Karpas-422 (cell line): ENCODE measurements at places on chromosomes 13 and 19. TPM values are rescaled to one million over a fixed set of nuclear protein-coding genes. Genes with fewer than 3 reads are reported as not detected.

Gene ZNF266
- total RNA-seq = 21.4 and 54.3 TPM in 2 replicates

Gene ZNF541
- not detected in 2 replicates for total RNA-seq

Gene RXFP2
- total RNA-seq = not detected in 2 replicates

Gene KLK15
- not detected in 2 replicates for total RNA-seq

Gene JSRP1
- total RNA-seq = not detected in 2 replicates

Gene ZNF793
- total RNA-seq = 2.7 and 4.4 TPM in 2 replicates

Gene RNF225
- 0.90 and 0.97 TPM in 2 replicates for total RNA-seq

DNA sequence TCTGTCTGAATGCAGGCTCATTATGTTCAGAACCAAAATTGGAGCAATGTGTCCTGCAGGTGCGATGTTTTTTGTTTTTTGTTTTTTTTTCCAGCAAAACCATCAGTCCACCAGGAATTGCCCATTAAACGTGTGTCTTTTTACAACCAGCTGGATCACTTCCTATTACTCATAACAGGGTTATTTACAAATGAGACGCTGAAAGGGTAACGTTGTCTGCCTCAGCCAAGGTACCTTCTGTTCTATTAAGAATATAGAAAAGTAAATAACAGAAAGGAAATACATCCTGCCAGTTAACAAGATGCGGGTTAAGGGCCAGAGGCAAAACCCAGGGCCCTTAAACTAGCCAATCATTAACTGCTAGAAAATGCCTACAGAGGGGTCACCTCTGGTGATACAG is 590.4 kb downstream of the TBC1D4 start:
- no peak for DNase-seq

DNA sequence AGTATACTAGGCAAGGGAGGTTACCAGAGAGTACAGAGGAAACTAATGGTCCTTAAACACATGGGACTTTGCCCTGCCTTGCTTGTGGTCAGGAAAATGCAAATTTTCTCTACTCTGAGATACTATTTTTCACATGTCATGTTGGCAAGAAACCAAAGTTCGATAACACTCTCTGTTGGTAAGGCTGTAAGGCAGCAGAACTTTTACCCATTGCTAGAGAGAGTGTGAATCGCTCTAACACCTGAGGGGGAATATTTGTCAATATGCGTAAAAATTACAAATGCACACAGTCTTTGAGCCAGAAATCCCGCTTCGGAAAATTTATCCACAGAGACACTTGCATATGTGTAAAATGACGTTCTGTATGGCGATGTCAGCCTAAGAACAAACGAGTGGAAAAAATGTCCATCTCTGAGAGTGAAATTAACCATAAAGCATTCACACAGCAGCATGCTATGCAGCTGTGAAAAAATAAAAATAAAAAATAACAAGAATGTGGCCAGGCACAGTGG is 9.5 kb upstream of the RFX1 start:
- DNase-seq = peak; percentile 84

DNA sequence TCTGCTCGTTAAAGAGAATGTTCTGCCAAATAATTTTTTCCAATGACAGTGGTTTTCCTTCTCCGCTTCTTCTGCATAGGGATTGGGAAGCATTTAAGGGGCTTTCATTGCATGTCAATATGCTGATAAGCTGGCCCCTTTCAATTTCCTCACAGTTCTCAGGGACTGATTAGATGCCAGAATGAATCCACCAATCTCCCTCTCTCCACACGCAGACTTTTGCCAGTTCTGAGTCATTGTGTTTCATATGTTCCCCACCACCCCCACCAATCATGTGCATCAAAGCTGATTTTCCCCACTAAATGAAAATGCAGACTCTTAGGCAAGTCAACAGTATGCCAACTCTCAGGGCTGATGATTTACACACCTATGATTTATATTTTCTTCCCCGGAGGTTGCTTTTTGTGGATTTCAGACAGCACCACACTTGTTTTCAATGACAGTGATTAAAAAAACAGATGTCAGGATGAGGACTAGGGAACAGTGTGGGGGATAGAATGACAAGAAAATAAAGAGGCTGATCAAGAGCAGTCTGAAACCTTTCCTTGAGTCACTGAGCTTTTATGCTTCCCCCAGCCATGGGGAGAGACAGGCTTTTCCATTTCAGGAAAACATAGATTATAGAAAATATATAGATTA is 47.9 kb upstream of the C13orf42 start:
- no peak for DNase-seq

DNA sequence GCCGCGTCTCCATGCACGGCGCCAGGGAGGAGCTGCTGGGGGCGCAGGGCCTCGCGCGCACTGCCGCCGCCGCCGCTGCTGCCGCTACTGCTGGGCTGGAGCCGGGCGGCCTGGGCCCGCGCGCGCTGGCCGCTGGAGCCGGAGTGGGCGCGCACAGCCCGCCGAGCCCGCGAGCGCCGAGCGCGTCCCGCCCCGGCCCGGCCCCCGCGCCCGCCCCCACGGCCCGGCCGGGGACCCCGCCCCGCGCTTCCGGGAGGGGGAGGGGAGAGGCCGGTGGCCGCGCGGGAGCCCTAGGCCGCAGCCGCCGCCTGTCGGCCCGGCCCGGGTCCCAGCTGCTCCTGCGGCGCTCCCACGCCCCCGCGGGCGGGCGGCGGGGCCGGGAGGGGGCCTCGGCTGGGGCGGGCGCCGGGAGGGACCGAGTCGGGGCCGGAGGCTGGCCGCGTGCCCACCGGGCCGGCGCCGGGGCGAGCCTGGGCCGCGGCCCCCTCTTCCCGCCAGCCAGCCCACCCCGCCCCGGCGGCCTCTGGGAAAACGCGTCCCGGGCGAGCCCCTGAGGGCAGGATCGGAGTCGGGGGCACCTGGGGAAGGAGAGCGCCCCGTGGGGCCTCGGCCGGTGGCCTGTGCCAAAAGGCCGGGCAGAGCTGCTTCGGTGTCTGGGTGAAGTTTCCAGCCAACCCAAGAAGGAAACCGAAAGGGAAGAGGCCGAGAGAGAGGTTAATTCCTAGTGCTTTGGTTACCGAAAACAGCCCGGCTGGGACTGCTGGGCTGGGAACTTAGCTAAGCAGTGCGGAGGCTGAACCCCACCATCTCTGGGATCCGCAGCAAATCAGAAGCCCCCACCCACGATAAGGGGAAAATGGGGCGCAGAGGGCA is at the start of gene STK24:
STK24 (minus strand) TSS at position 145 of the 873 bp plus-strand sequence. CDS start 321 bp downstream, outside the sequence.
- peak; percentile 89 for DNase-seq

GRCh38 chr13:54699831-54700230 is 1671.2 kb downstream of the OLFM4 start:
- DNase-seq = no peak

- DNase-seq = no peak
Observed at GRCh38 chr19:39542206-39542605, 2.2 kb upstream of the EID2 start.

DNA sequence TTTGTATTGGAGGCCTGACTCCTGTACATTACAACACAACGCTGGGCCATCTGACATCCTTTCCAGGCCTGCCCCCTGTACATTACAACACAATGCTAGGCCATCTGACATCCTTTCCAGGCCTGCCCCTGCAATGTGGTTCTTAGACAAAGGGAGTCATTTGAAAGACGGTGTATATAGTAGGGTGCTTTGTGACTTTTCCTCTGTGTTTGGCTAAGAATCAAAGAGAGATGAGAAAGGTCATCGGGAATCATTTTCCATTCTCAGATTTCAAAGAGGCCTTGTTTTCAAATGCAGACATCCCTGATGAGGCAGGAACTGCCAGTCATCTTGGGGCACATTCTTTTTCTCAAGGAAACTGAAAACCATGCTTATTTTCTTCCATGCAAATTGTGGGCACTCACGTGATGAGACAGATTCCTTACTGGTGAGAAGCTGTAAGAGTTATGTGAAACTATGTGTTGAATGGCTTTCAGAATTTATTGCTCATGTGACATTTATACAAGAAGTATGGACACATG is 551.6 kb downstream of the MYO16 start:
- no peak for DNase-seq

DNA sequence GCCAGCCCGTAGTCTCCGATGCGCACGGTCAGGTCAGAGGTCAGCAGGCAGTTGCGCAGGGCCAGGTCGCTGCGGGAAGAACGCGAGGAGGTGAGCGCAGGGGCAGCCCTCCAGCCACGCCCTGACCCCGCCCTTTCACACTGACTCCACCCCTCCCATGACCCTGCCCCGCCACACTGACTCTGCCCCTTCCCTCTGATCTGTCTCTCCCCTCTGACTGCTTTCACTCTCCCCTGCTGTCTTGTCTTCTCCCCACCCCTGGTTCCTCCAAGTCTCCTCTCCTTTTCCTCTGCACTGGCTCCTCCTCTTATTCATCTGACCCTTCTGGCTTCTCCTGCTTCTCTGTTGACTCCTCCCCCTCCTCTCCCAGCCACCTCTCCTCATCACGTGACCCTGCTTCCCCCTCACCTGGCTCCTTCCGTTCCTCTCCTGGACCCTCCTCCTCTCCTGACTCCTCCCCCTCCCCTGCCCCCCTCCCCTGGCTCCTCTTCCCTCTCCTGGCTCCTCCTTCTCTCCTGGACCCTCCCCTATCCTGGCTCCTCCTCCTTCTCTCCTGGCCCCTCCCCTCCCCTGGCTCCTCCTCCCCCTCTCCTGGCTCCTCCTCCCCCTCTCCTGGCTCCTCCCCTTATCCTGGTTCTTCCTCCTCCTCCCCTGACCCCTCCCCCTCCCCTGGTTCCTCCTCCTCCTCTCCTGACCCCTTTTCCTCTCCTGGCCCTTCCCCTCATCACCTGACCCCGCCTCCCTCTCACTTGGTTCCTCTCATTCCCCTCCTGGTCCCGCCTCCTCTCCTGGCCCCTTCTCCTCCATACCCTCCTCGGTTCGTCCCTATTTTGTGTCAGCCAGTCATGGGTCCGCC is 9.9 kb downstream of the LMTK3 start:
- DNase-seq = peak; percentile 96

GRCh38 chr13:77449265-77449664 is 86.2 kb upstream of the SCEL start:
- DNase-seq = no peak

DNA sequence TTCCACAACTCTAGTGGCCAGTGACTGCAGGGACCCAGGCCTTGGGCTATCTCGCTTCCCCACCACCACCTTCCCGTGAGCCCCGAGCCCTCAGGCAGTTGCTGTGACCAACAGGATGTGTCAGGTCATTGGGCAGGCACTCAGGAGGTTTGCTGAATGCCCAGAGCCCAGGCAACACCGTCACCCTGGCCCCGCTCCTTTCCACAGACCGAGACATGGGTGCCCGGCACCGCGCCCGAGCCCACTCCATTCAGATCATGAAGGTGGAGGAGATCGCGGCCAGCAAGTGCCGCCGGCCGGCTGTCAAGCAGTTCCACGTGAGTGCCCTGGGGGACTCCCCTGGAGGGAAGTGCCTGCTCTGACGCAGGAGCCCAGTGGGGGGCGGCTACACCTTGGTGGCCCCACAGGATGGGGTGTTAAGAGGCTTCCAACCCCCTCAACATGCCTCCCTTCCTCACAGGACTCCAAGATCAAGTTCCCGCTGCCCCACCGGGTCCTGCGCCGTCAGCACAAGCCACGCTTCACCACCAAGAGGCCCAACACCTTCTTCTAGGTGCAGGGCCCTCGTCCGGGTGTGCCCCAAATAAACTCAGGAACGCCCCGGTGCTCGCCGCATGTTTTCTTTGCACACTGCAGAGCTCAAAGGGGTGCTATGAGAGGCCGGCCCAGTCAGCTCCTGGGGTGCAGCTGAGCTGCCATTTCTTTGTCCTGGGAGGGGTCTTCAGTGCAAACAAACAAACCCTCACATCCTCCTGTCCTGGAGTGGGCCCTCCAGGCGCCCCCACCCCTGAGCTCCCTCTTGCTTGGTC is 3.2 kb downstream of the RPL18A start:
- peak; percentile 50 for DNase-seq

GRCh38 chr19:46124638-46125115 is at the start of gene IGFL3:
Gene IGFL3, minus strand, starts transcription at chr19:46124688. Its CDS starts 39 bp downstream, at chr19:46124649.
- DNase-seq = peak; percentile 61

- no peak for DNase-seq
Observed at GRCh38 chr13:90696254-90696653, 651.2 kb upstream of the MIR17HG start.

GRCh38 chr13:48249018-48249417 is 16.0 kb downstream of the ITM2B start:
- no peak for DNase-seq

DNA sequence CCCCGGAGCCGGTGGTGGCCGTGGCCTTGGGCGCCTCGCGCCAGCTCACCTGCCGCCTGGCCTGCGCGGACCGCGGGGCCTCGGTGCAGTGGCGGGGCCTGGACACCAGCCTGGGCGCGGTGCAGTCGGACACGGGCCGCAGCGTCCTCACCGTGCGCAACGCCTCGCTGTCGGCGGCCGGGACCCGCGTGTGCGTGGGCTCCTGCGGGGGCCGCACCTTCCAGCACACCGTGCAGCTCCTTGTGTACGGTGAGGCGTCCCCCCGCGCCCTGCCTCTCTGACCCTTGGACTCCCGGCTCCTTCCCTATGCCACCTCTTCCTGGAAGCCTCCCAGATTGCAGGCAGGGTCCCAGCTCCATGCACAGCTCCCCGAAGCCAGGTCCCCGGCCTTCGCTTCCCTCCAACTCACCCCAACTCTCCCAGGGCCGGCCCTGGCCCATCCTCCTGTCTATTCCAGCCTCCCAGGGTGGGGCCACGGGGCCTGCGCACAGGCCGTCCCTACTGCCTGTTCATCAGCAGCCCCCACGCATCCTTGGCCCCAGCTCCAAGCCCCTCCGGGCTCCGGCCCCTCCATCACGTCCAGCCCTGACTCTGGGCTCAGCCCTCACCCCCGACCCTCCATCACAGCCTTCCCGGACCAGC is 1.7 kb downstream of the MADCAM1 start:
- no peak for DNase-seq

DNA sequence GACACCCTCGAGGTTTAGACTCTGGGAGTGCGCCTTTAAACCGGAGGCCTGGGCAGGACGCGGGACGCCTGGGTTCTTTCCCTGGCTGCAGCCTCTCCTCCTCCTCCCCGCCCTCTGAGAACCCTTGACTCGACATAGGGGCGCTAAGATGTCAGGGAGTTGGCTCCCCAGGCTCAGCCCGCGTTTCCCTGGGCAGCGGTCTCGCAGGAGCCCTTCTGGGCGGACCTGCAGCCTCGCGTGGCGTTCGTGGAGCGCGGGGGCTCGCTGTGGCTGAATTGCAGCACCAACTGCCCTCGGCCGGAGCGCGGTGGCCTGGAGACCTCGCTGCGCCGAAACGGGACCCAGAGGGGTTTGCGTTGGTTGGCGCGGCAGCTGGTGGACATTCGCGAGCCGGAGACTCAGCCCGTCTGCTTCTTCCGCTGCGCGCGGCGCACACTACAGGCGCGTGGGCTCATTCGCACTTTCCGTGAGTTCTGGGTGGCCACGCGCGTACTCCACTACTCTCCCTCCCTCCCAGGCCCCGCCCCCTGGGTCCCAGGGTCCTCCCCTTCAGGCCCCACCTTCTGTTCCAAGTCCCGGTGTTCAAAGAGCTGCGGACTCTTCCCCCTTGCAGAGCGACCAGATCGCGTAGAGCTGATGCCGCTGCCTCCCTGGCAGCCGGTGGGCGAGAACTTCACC is 1.3 kb downstream of the ICAM5 start:
- no peak for DNase-seq

DNA sequence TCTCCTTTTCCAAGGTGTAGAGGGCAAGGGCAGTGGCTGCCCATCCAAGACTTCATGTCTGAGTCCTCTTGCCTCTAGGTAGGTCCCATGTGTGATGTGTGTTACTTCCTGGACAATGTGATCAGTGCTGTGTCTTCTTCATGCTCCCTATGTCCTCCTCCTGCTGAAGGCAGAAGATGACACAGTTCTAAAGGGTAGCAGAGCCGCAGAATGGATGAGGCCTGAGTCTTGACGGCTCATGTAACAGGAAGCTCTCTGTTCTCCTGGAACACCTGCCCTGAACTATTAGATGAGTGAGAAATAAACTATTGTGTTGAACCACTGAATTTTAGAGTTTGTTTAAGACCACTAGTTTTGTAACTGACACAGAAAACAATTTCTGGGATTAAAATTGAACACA is 165.9 kb downstream of the NDFIP2 start:
- DNase-seq = no peak

GRCh38 chr19:45403781-45404556 is 900 bp downstream of the PPP1R13L start:
- peak; percentile 94 for DNase-seq
